ENCODE measurements at places on chromosomes 6 and 20.

DNA sequence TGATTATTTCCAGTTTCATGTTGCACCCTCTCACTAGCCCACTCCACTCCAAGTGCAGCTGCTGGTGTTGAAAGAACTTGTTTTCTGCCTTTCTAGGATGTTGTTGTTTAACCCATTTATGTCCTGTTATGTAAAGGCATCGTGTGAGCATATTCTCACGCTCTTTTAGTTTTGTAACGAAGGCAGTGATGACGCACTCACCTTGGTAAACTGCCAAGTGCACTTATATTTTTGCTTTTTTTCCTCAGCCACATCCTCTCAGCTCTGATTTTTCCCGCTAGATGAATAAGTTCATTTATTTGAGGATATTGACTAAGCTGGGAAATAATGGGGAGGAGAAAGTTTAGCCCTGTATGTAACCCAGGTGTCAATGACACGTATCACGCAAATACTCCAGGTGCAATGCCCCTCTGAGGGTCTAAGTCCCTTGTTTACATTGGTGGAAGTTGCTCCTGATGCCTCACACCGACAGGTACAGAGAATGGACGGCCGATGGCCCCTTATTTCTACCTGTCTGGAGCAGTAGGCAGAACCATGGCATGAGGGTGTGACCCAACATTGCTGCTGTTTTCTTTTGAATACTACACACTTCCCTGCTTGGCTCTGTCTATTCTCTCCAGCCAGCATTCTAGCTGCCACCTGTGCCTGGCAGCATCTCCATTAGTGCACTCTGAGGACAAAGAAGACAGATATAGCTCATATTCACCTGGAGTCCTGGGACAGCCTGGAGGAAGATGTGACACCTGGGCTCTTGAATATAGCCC lies 132.7 kb upstream of the SLC24A3 start:
- no peak for DNase-seq

DNA sequence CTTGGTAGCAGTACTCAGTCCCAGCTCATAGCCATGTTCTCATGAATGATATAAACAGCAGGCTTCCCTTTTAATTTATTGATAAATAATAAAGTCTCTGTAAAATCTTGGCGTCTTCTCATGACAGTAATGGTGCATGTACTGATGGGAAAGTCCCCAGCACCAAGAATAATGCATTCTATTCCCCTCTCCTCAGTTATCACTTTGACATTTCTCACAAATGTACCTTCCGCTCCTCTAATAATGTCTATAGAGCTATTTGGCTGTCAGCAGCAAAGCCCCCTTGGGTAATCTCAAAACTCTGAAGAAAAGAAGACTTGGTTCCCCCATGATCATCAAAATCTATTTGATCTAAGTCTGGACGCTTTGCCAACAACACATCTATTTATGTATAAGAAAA lies 185.0 kb upstream of the SPTLC3 start:
- no peak for DNase-seq

- no peak for DNase-seq
Observed at GRCh38 chr20:40698281-40698680, 9.2 kb upstream of the MAFB start.

- no peak for DNase-seq
Observed at GRCh38 chr6:52741872-52742271, 21.4 kb downstream of the GSTA2 start.

- no peak for DNase-seq
Observed at GRCh38 chr20:14282140-14282539, 55.3 kb downstream of the FLRT3 start.

- DNase-seq, result no peak
Observed at GRCh38 chr20:62148908-62149314, 5.3 kb downstream of the SS18L1 start.
